H1 (cell line): ENCODE measurements at places on chromosomes 16 and 17.

DNA sequence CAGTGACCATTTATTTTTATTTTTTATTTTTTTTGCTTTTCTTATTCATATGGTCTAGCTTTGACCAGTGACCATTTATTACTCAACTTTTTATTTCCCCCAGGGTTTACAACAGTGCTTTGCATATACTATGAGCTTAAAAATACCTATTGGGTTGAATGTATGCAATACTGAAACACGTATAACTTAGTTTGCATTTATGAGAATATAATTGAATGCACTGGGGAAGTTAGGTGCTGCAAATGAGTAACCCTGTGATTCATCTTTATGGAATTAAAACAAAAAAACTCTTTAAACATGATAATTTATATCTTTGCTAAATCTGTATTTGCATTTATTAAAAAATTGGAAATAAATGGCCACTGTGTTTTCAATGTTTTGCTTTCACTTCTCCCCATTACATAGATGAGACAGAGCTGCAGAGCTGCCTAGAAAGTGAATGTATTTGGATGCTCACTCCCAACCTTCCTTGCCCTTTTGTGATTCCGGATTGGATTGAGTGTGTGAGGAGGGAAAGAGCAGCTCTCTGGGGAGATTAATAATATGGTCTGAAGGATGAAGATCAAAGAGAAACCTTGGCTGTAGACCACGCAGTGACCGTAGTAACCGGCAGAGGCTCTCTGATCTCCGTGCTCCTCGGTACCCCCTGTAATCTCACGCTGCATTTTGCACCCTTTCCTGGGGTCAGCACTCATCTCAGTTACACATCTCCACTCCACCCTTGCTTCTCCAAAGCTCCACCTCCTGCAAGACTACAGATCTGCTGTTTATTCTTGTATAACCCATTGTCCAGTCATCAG, 14.3 kb downstream of the TMEM100 start:
- H3K4me3 ChIP-seq = no peak overlapping the region
- no peaks in the 10 kb centered on the region for H3K36me3 ChIP-seq
- H3K27me3 ChIP-seq = no peaks in the 10 kb centered on the region
- no peak for DNase-seq

GRCh38 chr16:77807021-77807420, 18.7 kb downstream of the VAT1L start:
- H3K4me3 ChIP-seq = no peak overlapping the region
- H3K27me3 ChIP-seq = no peaks in the 10 kb centered on the region
- H3K36me3 ChIP-seq = peaks cover 20% of the 10 kb centered on the region; the same call in 1 of the 2 replicates
- H3K27ac ChIP-seq = no peak overlapping the region
- no peaks in the 10 kb centered on the region for H3K4me1 ChIP-seq

DNA sequence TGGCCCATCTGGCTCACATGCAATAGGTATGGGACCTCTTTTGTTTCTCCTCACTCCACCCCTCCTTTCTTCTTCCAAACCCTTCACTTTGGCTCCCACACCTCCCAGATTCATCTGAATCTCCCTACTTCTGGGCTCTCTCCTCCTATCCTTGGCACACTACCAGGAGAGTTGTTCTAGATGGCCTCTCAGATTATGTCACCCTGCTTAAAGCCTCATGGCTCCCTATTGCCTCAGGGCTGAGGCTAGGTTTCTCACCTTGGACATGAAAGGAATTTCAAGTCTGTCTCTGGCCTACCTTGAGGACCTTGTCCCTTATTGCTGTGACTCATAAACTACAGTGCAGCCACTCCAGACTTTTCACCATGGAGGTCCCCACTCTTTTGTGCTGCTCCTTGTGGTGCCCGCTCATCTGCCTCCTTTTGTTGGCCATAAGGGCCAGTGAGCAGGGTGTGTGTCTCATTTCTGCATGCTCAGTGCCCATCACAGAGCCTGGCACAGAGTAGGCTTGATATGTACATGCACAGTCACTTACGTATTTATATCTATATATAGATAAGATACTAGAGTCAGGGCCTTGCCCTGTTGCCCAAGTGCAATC, 1.0 kb upstream of the MFAP4 start:
- peaks cover 26% of the 10 kb centered on the region for H3K36me3 ChIP-seq
- H3K27ac ChIP-seq = 0 out of 2 replicates have a peak overlapping the region, but pooled peaks have one; percentile 30
- H3K27me3 ChIP-seq = no peaks in the 10 kb centered on the region
- DNase-seq = no peak

DNA sequence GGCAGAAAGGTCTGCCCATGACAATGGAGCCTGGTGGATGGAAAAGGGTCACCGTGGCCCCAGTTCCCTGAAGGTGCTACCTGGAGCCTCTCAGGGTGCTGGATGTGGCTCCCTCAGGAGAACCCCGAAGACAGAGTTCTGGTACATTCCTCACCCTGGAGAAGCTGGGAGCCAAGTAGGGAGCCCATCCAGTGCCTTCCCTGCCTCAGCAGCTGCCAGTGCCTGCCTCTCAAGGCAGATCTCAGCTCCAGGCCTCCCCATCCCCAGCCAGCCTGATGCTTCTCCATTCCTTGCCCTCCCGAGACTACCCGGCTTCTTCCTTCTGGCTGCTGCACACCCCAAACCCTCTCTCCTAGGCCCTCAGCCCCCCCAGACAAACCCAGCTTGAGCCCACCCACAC, 20.5 kb downstream of the SCGB1C2 start:
- no peak overlapping the region for H3K4me3 ChIP-seq
- DNase-seq = no peak
- no peaks in the 10 kb centered on the region for H3K36me3 ChIP-seq
- no peak overlapping the region for H3K27ac ChIP-seq

- H3K4me3 ChIP-seq = peak within 1 kb of the TSS; percentile 90
- peaks cover 18% of the 10 kb centered on the region for H3K36me3 ChIP-seq
- H3K27ac ChIP-seq = no peak within 1 kb of the TSS
- peaks cover 5% of the 10 kb centered on the region for H3K4me1 ChIP-seq
- H3K27me3 ChIP-seq = no peaks in the 10 kb centered on the region
Measured at GRCh38 chr17:41835800-41836549, at the start of gene NT5C3B. NT5C3B (minus strand) TSS chr17:41836232; CDS start chr17:41836193, 39 bp downstream.

GRCh38 chr17:78821961-78822360, 18.7 kb downstream of the USP36 start:
- no peaks in the 10 kb centered on the region for H3K27me3 ChIP-seq
- H3K36me3 ChIP-seq = peaks cover 76% of the 10 kb centered on the region
- DNase-seq = no peak
- no peak overlapping the region for H3K4me3 ChIP-seq
- no peaks in the 10 kb centered on the region for H3K4me1 ChIP-seq

DNA sequence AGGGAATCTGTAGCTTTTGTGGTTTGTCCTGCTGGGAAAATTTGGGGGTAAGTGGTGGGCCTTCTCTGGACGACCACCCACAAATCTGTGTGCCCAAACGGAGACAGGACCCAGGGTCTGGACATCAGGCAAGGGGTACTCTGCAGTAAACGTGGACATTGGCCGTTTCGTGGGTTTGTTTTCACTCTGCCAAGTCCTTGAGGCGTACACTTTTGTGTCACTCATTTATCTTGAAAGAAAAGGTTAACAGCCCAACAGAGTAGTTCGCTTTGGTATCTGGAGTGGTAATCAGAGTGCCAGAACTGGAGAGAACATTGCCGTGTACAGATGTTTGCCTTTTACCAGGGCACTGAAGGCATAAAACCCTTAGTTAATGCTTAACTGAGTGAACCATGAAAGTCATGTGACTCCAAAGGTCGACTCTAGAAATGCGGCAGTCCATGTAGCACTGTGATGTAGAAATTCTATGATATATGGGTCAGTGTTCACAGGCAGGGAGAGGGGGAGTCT, 15.4 kb downstream of the NAA60 start:
- no peaks in the 10 kb centered on the region for H3K27me3 ChIP-seq
- peak overlapping the region; percentile 86 for H3K4me3 ChIP-seq
- H3K27ac ChIP-seq = peak overlapping the region; percentile 65
- peaks cover 17% of the 10 kb centered on the region for H3K4me1 ChIP-seq
- no peaks in the 10 kb centered on the region for H3K36me3 ChIP-seq

DNA sequence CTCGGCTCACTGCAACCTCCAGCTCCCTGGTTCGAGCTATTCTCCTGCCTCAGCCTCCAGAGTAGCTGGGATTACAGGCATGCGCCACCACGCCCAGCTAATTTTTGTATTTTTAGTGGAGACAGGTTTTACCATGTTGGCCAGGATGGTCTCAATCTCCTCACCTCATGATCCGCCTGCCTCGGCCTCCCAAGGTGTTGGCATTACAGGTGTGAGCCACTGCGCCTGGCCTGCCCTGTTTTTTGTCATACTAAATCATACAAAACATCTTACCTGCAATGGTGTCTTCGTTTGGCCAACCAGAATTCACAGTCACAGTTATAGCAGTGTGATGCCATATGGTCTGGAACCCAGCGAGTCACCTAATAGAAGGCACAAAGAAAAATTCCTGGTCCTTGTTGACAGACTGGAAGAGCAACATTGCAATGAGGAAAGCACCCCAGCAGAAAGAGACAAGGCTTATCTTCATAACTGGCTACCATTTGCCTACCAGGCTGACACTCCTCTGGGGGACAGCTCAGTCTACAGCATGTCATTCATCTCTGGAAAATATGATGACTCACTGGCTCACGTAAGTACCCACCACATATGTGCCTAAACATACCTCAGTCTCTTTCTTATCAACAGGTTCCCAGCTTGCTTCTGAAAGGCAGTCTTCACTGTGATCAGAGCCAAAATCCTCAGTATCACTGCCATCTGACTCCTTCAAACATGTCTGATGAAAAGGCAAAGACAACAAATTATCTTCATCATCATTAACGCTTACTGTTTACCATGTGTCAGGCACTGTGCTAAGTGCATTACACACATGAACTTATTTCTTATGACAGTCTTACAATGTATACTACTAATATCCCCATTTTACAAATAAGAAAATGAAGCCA, 4.3 kb upstream of the HSF5 start:
- H3K27me3 ChIP-seq = no peaks in the 10 kb centered on the region
- DNase-seq = no peak
- no peak overlapping the region for H3K4me3 ChIP-seq
- no peaks in the 10 kb centered on the region for H3K4me1 ChIP-seq
- peaks cover 54% of the 10 kb centered on the region for H3K36me3 ChIP-seq

DNA sequence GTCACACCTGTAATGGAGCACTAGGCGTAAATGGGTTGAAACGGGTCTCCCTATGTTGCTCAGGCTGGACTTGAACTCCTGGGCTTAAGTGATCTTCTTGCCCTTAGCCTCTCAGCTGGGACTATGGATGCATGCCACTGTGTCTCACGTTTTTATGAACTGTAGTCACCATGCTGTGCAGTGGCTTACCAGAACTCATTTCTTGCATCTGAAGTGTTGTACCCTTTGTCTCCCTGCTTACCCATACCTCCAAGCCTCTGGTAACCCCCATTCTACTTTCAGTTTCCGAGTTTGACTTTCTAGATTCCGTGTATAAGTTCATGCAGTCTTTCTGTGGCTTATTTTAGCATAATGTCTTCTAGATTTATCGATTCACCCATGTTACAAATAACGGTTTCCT, 7.7 kb downstream of the PYCARD start:
- peaks cover 40% of the 10 kb centered on the region for H3K36me3 ChIP-seq
- no peak overlapping the region for H3K4me3 ChIP-seq
- no peak overlapping the region for H3K27ac ChIP-seq
- H3K27me3 ChIP-seq = no peaks in the 10 kb centered on the region
- DNase-seq = no peak

- H3K27ac ChIP-seq = no peak overlapping the region
- peaks cover 9% of the 10 kb centered on the region; the same call in 1 of the 2 replicates for H3K4me1 ChIP-seq
- H3K36me3 ChIP-seq = no peaks in the 10 kb centered on the region
- peaks cover 7% of the 10 kb centered on the region; the same call in 1 of the 2 replicates for H3K27me3 ChIP-seq
- no peak overlapping the region for H3K4me3 ChIP-seq
Measured at GRCh38 chr17:79921411-79922115, 82.3 kb upstream of the CBX4 start.

GRCh38 chr16:82456683-82457082, 170.1 kb upstream of the CDH13 start:
- no peaks in the 10 kb centered on the region for H3K4me1 ChIP-seq
- peak; percentile 44 for DNase-seq
- no peak overlapping the region for H3K27ac ChIP-seq
- H3K4me3 ChIP-seq = no peak overlapping the region

DNA sequence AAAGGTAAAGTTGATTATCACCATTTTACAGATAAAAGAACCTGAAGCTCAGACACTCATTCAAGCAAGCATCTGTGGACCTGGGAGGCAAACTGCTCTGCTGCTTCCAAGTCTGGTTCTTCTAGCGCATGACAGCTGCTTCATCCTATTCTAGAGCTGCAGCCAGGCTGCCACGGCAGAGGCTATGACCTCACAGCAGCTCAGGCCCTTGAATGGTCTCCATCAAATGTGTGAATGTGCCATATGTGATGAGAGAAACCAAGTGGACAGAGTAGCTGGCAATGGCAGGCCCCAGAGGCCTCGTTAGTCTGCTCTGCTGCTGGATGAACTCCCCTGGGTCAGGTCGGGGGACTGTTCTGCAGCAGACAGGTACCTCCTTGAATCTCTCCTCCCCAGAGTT, 30.7 kb upstream of the FOXJ1 start:
- H3K4me1 ChIP-seq = no peaks in the 10 kb centered on the region
- no peak for DNase-seq
- no peaks in the 10 kb centered on the region for H3K27me3 ChIP-seq
- no peak overlapping the region for H3K27ac ChIP-seq
- no peak overlapping the region for H3K4me3 ChIP-seq

DNA sequence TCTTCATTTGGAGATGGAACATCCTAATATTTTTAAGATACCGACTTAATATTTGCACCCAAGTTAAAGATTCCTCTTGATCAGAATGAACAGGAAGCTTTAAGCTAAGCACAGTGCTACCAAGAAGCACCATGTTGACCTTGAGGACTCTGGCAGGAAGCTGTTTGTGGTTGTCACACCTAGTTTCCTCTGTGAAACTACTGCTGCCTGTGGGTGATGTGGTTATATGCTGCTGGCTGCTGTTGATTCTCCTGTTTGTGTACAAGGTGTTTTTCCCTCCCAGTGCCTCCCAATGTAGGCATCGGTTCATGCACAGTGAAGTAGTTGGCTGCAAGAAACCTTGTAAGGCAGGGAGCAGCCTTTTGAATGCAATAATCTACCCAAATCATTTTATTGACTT, 23.4 kb downstream of the RBL2 start:
- H3K4me3 ChIP-seq = no peak overlapping the region
- DNase-seq = no peak
- no peaks in the 10 kb centered on the region for H3K27me3 ChIP-seq
- H3K27ac ChIP-seq = no peak overlapping the region
- H3K36me3 ChIP-seq = peaks cover 21% of the 10 kb centered on the region

- H3K36me3 ChIP-seq = no peaks in the 10 kb centered on the region
- H3K27me3 ChIP-seq = no peaks in the 10 kb centered on the region
- no peak for DNase-seq
- H3K4me1 ChIP-seq = no peaks in the 10 kb centered on the region
Measured at GRCh38 chr17:27593232-27593856, 37.6 kb upstream of the LGALS9 start.

GRCh38 chr17:7444682-7445618, at the start of gene CHRNB1:
CHRNB1 (plus strand) TSS chr17:7445061; CDS start chr17:7445128, 67 bp downstream.
- H3K27ac ChIP-seq = peak within 1 kb of the TSS; percentile 47; the same call in 1 of the 2 replicates
- H3K4me3 ChIP-seq = peak within 1 kb of the TSS; percentile 73
- H3K36me3 ChIP-seq = no peaks in the 10 kb centered on the region
- no peaks in the 10 kb centered on the region for H3K27me3 ChIP-seq
- H3K4me1 ChIP-seq = peaks cover 13% of the 10 kb centered on the region

- no peak overlapping the region for H3K4me3 ChIP-seq
- H3K4me1 ChIP-seq = no peaks in the 10 kb centered on the region
- DNase-seq = no peak
- no peak overlapping the region for H3K27ac ChIP-seq
Measured at GRCh38 chr16:11015076-11015475, 70.7 kb downstream of the CLEC16A start.
